Progenitor cell of endocrine pancreas (in vitro differentiated cells): ENCODE measurements at places on chromosomes 2 and 18.

DNA sequence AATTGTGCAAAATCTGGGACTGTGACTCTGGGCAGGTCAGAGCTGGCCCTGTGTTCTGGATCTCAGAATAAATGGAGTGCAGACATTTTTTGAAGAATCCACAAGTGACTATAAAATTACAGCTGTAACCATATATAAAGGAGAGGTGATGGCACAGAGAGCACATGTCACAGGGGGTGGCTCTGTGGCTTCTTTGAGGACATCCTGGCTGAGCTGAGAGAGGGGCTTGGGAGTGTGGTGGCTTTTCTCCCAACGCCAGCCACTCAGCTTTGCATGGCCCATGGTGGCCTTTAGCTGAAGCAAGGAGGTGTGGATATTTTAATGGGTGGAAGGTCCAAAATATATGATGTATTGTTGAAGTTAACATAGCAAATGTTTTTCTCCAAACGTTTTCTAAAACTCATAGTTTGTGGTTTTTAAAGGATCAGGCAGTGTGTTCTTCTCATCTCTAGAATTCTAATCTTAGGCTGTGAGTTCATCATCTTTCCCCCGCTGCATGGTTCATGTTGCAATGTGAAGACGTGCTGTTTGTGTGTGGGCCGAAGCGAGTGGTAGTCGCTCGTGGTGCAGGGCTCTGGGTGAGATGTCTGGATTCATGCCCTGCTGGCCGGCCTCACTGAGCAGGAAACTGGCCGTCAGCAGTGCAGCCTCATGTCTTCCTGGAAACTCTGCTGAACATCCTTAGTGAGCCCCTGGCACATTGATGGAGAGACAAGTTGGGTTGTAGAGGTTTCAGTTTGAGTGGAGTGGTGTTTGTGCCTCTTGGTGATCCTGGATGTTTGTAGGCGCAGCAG, 109.9 kb downstream of the ZNF236 start:
- DNase-seq = no peak

GRCh38 chr2:8885449-8886201, 48.2 kb upstream of the KIDINS220 start:
- DNase-seq = no peak

DNA sequence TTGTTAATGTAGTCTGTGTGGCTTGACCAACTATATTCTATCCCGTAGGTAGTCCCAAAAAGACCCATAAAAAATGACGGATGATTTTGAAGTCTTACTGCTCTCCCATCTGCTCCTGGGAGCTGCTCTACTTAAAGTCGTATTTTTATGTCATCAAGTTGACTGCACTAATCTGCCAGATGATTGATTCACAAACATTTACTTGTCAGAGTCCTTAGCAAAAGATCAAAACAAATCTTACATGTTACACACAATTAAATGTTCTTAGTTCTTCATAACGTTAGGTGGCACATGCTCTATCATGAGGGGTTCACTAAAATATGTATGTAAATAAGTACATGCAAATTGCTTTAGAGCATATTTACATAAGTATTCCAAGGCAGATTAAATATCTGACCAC, 498.3 kb upstream of the LRRTM4 start:
- DNase-seq = no peak

GRCh38 chr2:176526995-176527901, 258.0 kb downstream of the MTX2 start:
- DNase-seq = no peak

DNA sequence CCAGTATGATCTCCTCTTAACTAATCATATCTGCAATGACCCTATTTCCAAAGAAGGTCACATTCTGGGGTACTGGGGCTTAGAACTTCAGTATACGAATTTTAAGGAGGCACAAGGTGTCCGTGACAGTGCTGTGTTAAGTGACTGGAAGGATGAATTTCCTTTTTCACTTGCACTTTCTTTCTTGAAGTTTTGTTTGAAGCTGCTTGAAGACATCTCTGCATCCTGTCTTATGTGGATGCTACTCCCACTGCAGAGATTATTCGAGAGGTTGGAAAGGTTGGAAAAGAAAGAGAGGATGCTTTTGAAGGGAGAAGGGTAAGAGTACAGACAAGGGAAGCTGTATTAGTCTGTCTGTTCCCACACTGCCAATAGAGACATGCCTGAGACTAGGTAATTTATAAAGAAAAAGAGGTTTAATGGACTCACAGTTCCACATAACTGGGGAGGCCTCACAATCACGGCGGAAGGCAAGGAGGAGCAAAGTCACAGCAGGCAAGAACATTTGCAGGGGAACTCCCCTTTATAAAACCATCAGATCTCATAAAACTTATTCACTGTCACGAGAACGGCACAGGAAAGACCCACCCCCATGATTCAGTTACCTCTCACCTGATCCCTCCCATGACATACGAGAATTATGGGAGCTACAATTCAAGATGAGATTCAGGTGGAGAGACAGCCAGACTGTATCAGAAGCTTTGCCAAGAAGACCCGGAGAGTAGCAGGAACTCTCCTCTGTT, 3.6 kb upstream of the RNF144A start:
- no peak for DNase-seq

GRCh38 chr2:157440404-157441071, 3.4 kb downstream of the CYTIP start:
- no peak for DNase-seq

DNA sequence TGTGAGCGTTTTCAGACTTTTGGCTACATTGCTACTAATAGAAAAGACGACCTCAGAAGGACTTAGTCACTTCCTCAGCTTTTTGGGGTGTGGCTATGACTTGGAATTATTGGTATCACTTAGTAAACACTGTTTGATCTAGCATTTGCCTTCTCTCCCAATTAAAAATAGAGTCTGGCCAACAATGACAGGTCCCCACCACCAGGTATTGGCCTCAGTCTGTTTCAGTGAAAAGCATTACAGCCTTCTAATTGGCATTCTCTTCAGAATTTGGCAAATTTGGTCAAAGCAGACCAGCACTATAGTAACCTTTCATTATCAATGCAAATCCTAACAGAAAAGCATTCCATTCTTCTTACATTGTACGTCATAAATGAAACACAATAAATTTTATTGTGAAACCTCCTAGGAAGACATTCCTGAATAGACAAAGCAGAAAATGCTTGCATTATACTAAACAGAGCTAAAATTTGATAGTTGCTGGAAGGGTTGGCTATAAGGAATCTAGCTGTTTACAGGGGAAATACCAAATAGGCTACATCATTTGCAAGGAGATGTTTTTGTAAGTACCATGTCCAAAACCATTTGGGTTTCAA, 613.9 kb downstream of the IRS1 start:
- no peak for DNase-seq

GRCh38 chr2:36707050-36707449, 10.5 kb downstream of the VIT start:
- DNase-seq = no peak
